ENCODE measurements at places on chromosomes 12 and 14. TPM values are rescaled to one million over a fixed set of nuclear protein-coding genes. Genes with fewer than 3 reads are reported as not detected.

The WNT1 gene
- total RNA-seq, result 0.09 TPM

The KRT2 gene
- 0.03 TPM for total RNA-seq

The MMP19 gene
- total RNA-seq, result 0.38 TPM

The GPR65 gene
- total RNA-seq, result not detected

The PZP gene
- total RNA-seq, result not detected

The KCTD10 gene
- 45.2 TPM for total RNA-seq

The DRAM1 gene
- total RNA-seq, result 19.2 TPM

The ARHGDIB gene
- total RNA-seq, result 0.88 TPM

The PRH2 gene
- total RNA-seq, result not detected

The TAS2R10 gene
- total RNA-seq, result 0.06 TPM

The LRP1-AS gene
- total RNA-seq, result not detected

The AQP6 gene
- not detected for total RNA-seq

The TCL1B gene
- not detected for total RNA-seq

The C1S gene
- total RNA-seq, result 73.4 TPM

The TESPA1 gene
- total RNA-seq, result not detected

The TAS2R20 gene
- not detected for total RNA-seq

The IAPP gene
- not detected for total RNA-seq

The PTPRB gene
- 0.65 TPM for total RNA-seq

The PLEKHG3 gene
- total RNA-seq, result 24.8 TPM

The VEZT gene
- total RNA-seq, result 77.9 TPM

The ABHD12B gene
- not detected for total RNA-seq

The CLEC6A gene
- total RNA-seq, result not detected

The GNS gene
- 58.8 TPM for total RNA-seq

The TMEM229B gene
- total RNA-seq, result 0.20 TPM

The OAS3 gene
- total RNA-seq, result 22.8 TPM

The DLK1 gene
- total RNA-seq, result 0.17 TPM

The TMCC3 gene
- 0.99 TPM for total RNA-seq

The IQSEC3 gene
- total RNA-seq, result 0.05 TPM

The GAS2L3 gene
- 7.5 TPM for total RNA-seq

The PTCSC3 gene
- total RNA-seq, result not detected

The ADCK1 gene
- total RNA-seq, result 6.1 TPM

The RDH12 gene
- total RNA-seq, result not detected

The SCFD1 gene
- 36.8 TPM for total RNA-seq

The KRT83 gene
- total RNA-seq, result 5.3 TPM

The TMEM119 gene
- total RNA-seq, result not detected

The DYRK2 gene
- total RNA-seq, result 11.0 TPM

The RERGL gene
- total RNA-seq, result not detected

The TSHR gene
- not detected for total RNA-seq

The WIF1 gene
- not detected for total RNA-seq

The GPX2 gene
- total RNA-seq, result 236 TPM

The BEGAIN gene
- total RNA-seq, result 6.5 TPM

The CGRRF1 gene
- 19.0 TPM for total RNA-seq

The CEP170B gene
- total RNA-seq, result 27.3 TPM

The SMCO2 gene
- not detected for total RNA-seq

The KRT6C gene
- total RNA-seq, result not detected

The RNASE1 gene
- not detected for total RNA-seq

The ANHX gene
- not detected for total RNA-seq

The SIX1 gene
- total RNA-seq, result 5.7 TPM

Data from A549 treated with AZD2906 at 1 μM for 4 hours (cell line).